ENCODE measurements at places on chromosomes 6 and 20. TPM values are rescaled to one million over a fixed set of nuclear protein-coding genes. Genes with fewer than 3 reads are reported as not detected.

DNA sequence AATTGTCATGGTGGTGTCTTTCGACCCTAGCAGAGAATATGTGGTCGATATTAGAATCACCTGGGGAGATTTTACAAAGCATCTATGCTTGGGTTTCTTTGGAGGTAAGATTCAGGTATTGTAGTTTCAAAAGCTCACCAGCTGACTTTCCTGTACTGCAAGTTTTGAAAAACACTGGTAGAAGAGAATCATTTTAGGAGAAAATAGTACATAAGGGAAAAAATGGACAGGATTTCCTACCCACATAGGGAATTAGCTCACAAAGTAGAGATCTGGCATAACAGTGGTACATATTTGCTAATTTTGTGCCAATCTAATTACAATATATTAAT, 27.4 kb upstream of the ABT1 start:
- peak overlapping the region; percentile 90 for H3K4me3 ChIP-seq
- H3K4me1 ChIP-seq, result peaks cover 25% of the 10 kb centered on the region
- peak overlapping the region; percentile 56 for H3K27ac ChIP-seq
- no peak for DNase-seq
- H3K36me3 ChIP-seq, result no peaks in the 10 kb centered on the region

Gene SSTR4
- total RNA-seq, result not detected

GRCh38 chr20:54165014-54165413, 8.8 kb downstream of the CYP24A1 start:
- no peak overlapping the region for H3K4me3 ChIP-seq
- no peak overlapping the region for H3K27ac ChIP-seq
- DNase-seq, result no peak
- H3K36me3 ChIP-seq, result no peaks in the 10 kb centered on the region
- H3K4me1 ChIP-seq, result no peaks in the 10 kb centered on the region
- no peaks in the 10 kb centered on the region for H3K27me3 ChIP-seq

DNA sequence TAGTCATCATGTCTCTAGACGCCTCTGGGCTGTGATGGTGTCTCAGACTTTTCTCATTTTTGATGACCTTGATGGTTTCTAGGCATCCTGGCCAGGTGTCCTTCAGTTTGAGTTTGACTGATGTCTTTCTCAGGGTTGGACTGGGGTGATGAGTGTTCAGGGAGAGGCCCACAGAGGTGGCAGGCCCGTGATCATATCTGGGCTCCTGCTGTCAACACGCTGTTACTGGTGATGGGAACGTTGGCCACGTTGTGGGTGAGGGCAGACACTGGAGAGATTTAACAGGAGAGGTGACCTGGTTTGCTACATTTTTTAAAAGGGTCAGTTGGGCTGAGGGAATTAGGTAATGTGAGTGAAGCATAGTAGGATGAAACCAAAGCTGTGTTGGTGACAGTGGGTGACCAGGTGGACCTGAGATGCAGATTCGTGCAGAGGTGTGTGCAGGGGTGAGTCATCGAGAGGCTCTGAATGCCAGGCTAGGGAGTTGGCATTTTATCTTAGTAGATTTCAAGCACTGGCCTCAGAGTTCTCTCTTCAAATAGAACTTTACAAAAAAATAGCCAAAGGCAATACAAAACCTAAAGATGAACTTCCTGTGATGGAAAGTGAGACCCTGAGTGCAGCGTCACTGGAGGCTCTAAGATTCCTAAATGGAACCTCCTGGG, 174.1 kb downstream of the CDH26 start:
- no peak overlapping the region for H3K4me3 ChIP-seq
- no peak for DNase-seq
- H3K36me3 ChIP-seq, result no peaks in the 10 kb centered on the region
- H3K27me3 ChIP-seq, result no peaks in the 10 kb centered on the region
- no peak overlapping the region for H3K27ac ChIP-seq

GRCh38 chr6:44072959-44073611, 54.2 kb downstream of the MRPL14 start:
- DNase-seq, result peak; percentile 89
- no peaks in the 10 kb centered on the region for H3K36me3 ChIP-seq
- peaks cover 12% of the 10 kb centered on the region for H3K27me3 ChIP-seq

GRCh38 chr6:106783640-106784566, 154.5 kb downstream of the QRSL1 start:
- no peaks in the 10 kb centered on the region for H3K4me1 ChIP-seq
- H3K4me3 ChIP-seq, result no peak overlapping the region
- DNase-seq, result no peak
- H3K36me3 ChIP-seq, result no peaks in the 10 kb centered on the region
- H3K27ac ChIP-seq, result no peak overlapping the region

DNA sequence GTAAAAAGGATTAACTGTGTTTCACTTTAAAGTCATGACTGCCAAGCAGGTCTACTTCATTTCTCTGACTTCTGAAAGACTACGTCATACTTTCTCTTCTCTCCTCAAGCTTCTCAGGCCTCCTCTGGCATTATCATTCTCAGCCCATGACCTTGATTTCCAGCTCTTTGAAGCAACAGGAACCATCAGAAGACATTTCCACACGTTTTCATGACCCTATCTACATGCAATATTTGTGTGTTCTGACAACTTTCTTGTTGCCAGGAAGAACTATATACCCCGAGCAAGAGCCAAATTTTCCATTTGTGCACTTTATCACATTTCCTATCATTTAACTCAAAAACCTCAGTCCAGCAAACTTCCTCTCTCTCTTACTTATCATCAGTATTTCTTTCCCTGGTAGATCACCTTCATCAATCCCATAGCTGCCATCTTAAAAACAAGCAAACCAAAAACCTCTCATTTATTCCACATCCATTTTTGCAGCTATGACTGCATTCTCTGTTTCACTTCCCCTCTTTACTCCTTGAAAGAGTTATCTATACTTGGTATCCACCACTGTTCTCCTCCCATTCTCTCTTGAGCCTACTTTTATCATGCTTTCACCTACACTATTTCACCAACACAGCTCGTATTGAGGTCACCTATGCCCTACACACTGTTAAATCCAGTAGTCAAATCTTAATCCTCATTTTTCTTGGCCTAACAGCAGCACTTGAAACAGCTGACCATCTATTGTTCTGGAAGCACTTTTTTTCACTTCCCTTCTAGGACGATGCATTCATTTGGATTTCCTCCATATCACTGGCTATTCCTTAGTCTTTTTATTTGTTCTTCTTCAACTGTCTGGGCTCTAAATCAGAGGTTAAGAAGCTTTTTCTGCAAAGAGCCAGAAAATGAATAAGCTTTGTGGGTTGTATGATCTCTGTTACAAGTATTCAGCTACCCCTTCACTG, 47.1 kb downstream of the STX7 start:
- no peak overlapping the region for H3K4me3 ChIP-seq
- H3K27ac ChIP-seq, result no peak overlapping the region
- H3K36me3 ChIP-seq, result peaks cover 84% of the 10 kb centered on the region
- no peaks in the 10 kb centered on the region for H3K4me1 ChIP-seq

GRCh38 chr6:21220271-21220987, 373.1 kb upstream of the SOX4 start:
- peaks cover 2% of the 10 kb centered on the region for H3K36me3 ChIP-seq
- no peak for DNase-seq
- no peak overlapping the region for H3K27ac ChIP-seq
- no peaks in the 10 kb centered on the region for H3K4me1 ChIP-seq
- H3K4me3 ChIP-seq, result no peak overlapping the region

GRCh38 chr20:34337544-34337943, 25.5 kb upstream of the ITCH start:
- H3K4me1 ChIP-seq, result peaks cover 56% of the 10 kb centered on the region
- H3K36me3 ChIP-seq, result no peaks in the 10 kb centered on the region
- no peaks in the 10 kb centered on the region for H3K27me3 ChIP-seq
- no peak overlapping the region for H3K4me3 ChIP-seq

Gene STX11
- total RNA-seq, result 21.9 TPM
